ENCODE measurements at places on chromosomes 12 and 14.

GRCh38 chr12:103928682-103929045, 1.5 kb upstream of the HSP90B1 start:
- peak overlapping the region; percentile 61 for H3K4me3 ChIP-seq
- no peaks in the 10 kb centered on the region for H3K36me3 ChIP-seq
- DNase-seq: no peak
- H3K4me1 ChIP-seq: peaks cover 9% of the 10 kb centered on the region

- no peak overlapping the region for H3K27ac ChIP-seq
- DNase-seq: no peak
- H3K36me3 ChIP-seq: no peaks in the 10 kb centered on the region
- H3K4me1 ChIP-seq: no peaks in the 10 kb centered on the region
- H3K27me3 ChIP-seq: no peaks in the 10 kb centered on the region
Measured at GRCh38 chr12:106329231-106329982, 26.9 kb downstream of the TCP11L2 start.

DNA sequence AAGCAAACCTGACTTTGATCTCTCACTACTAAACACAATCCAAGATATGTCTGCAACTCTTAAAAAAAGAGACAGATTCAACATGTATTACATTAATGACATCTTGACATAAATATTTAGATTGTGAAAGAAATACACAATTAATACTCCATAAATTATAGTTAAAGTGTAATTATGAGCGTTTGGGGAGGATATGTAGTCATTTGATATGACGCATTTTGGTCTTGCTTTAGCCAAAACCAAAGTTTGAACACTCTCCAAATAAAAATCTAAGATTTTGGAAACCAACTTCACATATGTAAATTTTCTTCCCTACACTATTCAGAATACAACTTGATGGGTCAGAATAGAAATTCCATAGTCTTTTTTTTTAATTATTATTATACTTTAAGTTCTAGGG, 1257.6 kb downstream of the SLC16A7 start:
- H3K36me3 ChIP-seq: no peaks in the 10 kb centered on the region
- H3K27me3 ChIP-seq: no peaks in the 10 kb centered on the region
- no peak for DNase-seq
- H3K4me1 ChIP-seq: no peaks in the 10 kb centered on the region
- H3K4me3 ChIP-seq: no peak overlapping the region

DNA sequence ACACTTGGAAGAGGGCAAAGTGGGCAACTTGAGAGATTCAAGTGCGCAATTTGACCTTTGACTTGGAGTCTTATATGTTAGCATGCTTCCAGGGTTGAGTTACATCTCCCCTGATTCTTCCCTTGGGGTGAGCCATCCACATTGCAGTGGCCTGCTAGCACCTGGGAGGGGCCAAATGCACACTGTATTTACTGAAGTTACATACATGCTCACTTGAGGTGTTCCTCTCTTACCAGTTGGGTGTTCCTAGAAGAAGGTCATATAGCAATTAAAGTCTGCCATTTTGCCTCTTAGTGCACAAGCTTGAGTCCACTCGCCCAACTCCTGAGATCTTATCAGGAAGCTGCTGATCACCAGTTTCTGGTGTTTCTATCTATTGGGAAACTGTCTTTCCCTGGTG, 13.7 kb upstream of the SPTLC2 start:
- DNase-seq: no peak
- no peak overlapping the region for H3K4me3 ChIP-seq
- no peaks in the 10 kb centered on the region for H3K36me3 ChIP-seq
- no peaks in the 10 kb centered on the region for H3K4me1 ChIP-seq

GRCh38 chr14:54267172-54267571, 129.6 kb upstream of the CDKN3 start:
- no peak overlapping the region for H3K4me3 ChIP-seq

GRCh38 chr14:100292301-100292775, 13.9 kb downstream of the SLC25A29 start:
- H3K27ac ChIP-seq: no peak overlapping the region
- H3K4me3 ChIP-seq: no peak overlapping the region
- H3K27me3 ChIP-seq: no peaks in the 10 kb centered on the region
- DNase-seq: no peak

GRCh38 chr12:129258781-129259318, 405.6 kb downstream of the GLT1D1 start:
- H3K4me3 ChIP-seq: no peak overlapping the region
- DNase-seq: no peak
- H3K4me1 ChIP-seq: no peaks in the 10 kb centered on the region
- H3K27ac ChIP-seq: no peak overlapping the region
- H3K36me3 ChIP-seq: no peaks in the 10 kb centered on the region

- no peaks in the 10 kb centered on the region for H3K4me1 ChIP-seq
- DNase-seq: no peak
- no peaks in the 10 kb centered on the region for H3K27me3 ChIP-seq
Measured at GRCh38 chr12:1551496-1551895, 42.9 kb downstream of the FBXL14 start.

DNA sequence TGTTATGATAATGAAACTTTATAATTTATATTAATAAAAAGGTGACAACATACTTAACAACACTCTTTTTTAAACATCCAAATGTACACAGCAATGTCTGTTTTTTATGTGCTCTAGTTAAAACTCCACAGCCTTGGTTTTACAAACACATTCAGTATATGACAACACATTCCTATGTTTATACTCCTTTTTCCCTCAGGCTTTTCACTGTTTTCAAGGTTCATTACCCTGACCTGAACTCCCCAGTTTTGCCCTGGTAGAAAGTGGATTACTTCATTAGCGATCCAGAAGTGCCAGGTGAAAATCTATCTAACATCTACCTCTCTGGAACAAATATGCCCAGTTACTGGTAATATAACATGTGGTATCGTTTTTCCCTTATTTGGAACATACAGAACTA, 340.2 kb upstream of the DDHD1 start:
- H3K4me1 ChIP-seq: no peaks in the 10 kb centered on the region
- H3K4me3 ChIP-seq: no peak overlapping the region
- no peaks in the 10 kb centered on the region for H3K27me3 ChIP-seq
- no peaks in the 10 kb centered on the region for H3K36me3 ChIP-seq

Data from Caco-2 (cell line).